ENCODE measurements at places on chromosomes 13 and 19. TPM values are rescaled to one million over a fixed set of nuclear protein-coding genes. Genes with fewer than 3 reads are reported as not detected.
A peak's percentile ranks its signal among the peaks of the same experiment; 100 is the strongest.

DNA sequence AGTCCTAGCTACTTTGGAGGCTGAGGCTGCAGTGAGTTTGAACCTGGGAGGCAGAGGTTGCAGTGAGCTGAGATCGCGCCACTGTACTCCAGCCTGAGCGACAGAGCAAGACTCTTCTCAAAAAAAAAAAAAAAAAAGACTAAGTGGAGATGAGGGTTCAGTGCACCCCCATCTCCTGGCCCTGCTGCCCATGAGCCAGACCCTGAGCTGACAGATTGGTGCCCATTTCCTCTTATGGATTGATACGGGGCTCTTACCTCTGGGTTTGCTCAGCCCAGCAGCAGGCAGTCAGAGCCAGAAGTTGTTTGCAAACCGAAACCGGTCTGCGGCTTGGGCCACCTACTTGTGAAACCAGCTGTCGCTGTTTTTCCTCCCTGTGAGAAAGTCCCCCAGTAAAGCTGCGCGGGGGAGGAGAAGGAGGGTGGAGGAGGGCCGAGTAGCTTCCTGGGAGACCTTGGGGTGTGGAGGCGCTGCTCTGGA is 36.9 kb downstream of the ARRDC2 start:
- DNase-seq, result peak; percentile 86

DNA sequence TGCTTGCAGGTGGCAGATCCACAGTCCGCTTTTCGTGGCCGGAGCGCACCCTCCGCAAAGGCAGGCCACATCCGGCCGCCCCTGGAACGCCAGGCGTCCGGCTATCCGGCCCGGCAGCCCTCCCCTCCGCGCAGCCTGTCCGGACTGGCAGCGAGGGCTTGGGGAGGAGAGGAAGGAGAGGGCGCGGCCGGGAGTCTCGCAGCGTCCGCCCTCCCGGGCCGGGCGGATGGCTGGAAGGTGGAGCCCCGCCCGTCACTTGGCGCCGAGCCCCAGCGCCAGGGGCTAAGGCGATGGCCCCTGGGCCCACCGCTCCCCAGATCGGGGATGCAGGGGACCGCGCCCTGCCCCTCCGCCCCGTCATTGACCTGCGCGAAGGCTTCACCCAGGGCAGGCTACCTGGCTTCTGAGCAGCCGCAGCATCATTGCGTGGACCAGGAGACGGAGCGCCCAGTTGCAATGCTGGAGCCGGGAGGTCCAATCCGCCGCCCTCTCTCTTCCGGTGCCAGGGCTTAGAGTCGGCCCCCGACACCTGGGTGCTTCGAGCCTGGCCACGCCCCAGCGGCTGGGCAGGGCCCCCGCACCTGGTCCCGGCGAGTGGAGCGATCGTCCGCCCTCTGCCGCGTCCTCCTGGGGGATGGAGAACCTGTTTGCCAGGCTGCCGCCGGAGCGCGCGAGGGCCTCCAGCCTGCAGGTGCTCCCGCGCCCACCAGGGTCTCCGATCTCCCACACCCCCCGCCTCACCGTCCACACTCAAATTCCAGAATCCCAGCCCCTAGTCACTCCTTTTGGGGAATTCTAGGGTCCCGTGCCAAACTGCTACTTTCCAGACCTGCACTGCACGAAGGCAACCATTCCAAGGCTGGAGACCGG is at the start of gene FUT1:
FUT1 (minus strand) TSS at position 146 of the 870 bp plus-strand sequence. CDS start 1,360 bp downstream, outside the sequence.
- DNase-seq, result peak; percentile 39

MBD3L3 gene
- polyA plus RNA-seq, result not detected

GRCh38 chr19:38247734-38248268 is 8.4 kb downstream of the PPP1R14A start:
- peak; percentile 41 for DNase-seq

- no peak for DNase-seq
Measured at GRCh38 chr19:53917356-53917755, 8.3 kb downstream of the CACNG7 start.

IRGC gene
- not detected for polyA plus RNA-seq

- no peak for DNase-seq
Measured at GRCh38 chr13:113084094-113084942, 21.3 kb upstream of the F7 start.

GNA15 gene
- not detected for polyA plus RNA-seq

GRCh38 chr19:11729586-11729985 is 9.2 kb downstream of the ZNF823 start:
- DNase-seq, result no peak

LIM2 gene
- polyA plus RNA-seq, result not detected

DNA sequence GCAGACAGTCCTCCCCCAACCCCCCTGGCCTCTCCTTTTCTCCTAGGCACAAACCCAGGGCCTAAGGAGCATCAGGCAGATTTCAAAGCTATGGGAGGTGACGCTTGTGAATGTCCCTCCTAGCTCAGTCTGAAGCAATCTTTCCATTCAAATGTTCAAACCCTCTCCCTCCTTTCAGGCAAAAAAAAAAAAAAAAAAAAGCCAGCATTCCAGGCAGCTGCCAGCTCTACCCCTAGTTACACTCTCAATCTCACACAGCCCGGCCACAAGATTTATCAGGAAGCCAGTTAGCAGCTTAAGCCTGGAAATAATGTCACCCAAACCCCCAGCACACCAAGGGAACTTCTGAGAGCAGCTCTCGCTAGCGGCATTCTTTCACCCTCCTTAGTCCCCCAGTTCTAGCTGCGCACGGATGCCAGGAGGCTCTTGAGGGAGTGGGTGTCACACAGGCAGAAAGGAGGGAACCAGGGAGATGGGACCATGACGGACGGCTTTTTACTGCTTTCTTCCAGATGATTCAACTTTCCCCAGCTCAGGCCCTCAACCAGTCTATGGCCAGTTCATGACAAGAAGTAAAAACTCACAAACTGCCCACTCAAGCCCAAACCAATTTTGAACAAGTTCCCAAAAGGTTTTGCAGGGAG is 6.3 kb downstream of the SH3GL1 start:
- DNase-seq, result peak; percentile 73

CCNA1 gene
- polyA plus RNA-seq, result not detected

DNA sequence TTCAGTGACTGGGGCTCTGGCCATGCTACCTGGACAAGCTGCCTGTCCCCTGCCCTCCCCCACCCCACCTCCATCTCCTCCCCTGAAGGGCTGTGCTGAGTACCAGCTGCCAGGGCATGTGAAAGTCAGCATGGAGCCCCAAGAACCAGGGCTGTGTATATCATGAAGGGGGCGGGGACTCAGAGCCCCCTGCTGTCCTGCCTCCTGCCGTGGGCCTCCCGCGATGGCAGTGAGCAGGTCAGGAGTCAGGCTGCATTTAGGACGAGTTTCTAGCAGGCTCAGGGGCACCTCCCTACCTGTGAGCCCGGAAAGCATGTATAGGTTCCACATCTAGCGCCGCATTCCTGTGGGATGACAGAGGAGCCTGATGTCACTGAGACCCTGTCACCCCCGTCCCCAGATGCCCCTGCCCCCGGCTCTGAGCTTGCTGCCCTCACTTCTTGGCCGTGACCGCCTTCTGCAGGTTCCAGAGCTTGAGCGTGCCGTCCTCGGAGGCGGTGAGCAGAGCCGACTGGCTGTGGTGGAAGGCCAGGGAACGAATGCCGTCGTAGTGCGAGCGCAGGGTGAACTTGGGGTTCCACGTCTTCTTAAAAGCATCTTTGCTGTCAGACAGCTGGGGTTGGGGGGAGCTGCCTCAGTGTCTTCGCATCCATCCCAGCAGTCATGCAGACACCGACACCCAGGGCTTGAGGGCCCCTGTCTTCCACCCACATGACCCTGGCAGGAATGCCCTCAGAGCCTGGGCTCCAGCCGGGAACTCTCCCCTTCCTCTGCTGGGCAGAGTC is 8.3 kb upstream of the PRKD2 start:
- no peak for DNase-seq

- DNase-seq, result no peak
Measured at GRCh38 chr13:29077051-29077813, 257.1 kb downstream of the MTUS2 start.

DNA sequence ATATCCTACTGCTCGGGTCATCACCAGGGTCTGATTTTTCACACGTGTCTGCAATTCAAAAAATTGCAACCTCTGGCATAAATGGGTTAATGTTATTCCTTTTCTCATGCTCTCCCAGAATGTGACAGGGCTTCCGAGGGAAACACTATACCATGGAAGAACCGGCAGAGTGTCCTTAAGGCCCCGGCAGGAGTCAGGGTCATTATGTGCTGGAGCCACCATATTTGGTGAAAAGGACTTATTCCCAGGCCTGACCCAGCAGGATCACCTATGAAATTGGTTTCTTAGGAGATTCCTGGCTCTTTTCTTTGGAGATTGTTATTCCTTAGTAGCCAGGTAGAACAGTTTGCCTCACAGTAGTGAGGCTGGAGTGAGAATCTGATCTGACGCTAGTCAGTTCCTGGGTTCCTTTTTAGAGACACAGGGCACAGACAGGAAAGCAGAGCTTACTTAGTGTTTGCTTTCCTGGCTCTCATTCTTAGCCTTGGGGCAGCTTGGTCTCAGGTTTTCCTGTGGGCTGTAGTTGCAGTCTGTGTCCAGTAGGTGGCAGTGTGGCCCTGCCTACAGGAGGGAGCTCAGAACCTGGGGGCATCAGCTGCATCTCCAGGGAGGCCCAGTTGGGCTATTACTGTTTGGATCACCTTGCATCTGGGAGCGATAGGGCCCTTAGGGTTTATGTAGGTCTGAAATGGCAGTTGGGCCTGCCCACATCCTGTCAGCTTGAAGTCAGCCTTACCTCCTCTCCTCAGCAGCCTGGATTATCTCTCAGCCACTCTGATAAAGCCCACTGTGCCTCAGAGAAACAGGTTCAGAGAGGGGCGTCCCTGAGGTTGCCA is 12.4 kb downstream of the SNRNP70 start:
- DNase-seq, result peak; percentile 79

DNA sequence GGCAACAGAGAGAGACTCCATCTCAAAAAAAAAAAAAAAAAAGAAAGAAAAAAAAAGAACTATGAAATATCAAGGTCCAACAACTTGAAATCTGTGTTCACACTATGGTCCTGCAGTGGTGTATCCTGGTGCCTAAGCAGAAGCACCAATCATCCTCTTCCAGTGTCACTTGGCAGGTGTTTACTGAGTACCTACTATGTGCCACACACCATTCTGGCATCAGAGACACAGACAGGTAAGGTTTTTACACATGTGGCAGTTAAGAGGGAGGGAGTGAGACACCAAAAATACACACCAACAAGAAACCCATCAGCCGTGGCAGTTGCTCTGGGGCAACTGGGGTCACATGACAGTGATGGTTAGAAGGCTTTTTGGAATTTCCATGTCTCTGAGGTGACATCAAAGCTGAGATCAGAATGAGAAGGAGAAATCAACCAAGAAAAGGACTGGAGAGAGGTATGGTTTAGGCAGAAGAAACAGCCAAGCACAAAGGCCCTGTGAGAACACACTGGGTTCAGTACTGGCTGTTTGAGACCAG is 17.6 kb downstream of the PBX4 start:
- DNase-seq, result no peak

DNA sequence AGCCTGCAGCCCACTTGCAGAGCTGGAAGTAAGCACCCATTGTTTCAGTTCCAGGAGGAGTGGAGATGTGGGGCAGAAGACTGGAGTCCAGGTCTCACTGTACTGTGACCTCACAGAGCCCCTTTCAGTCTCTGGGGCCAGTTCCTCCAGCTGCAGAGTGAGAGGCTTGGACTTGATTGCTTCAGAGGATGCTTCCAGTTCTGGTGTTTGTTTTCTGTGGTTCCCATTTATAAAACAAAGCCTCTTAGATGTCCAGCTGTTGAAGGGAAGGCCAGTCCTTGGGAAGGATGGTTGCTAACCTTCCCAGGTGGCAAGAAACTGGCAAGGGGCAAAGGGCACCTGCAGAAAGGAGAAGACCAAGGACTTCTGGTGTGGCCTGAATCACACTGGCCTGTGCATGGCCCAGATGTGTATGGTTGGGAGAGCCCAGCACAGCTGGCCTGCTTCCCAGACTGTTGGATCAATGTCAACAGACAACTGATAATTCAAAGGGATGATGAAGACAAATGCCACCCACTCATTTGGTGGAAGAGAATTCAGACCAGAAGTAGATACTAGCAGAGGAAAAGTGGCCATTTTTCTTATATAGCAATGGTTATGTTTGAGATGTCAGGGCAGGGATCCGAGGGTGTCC is 218.5 kb downstream of the ZNF536 start:
- no peak for DNase-seq

GRCh38 chr19:31596751-31597150 is 247.5 kb upstream of the TSHZ3 start:
- no peak for DNase-seq

MAN2B1 gene
- 40.6 TPM for polyA plus RNA-seq

- DNase-seq, result no peak
Measured at GRCh38 chr19:10562609-10563008, 3.2 kb downstream of the KRI1 start.

OR4F17 gene
- polyA plus RNA-seq, result not detected
